Brain microvascular endothelial cell (primary cell): ENCODE measurements at places on chromosomes 1 and 21.

DNA sequence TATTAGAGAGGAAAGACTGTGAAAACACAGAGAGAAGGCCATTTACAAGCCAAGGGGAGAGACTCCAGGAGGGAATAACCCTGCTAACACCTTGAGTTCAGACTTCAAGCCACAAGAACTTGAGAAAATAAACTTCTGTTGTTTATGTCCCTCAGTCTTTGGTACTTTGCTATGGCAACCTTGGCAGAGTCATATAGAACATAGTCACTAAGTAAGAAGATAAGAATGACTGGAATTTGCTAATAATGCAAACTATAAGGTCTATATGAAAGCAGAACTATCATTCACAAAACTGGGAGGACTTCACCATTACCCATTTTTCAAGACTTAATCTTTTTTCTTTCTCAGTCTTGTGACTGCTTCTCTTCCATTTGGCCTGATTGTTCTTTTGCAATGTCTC is 767.3 kb upstream of the ADAMTS5 start:
- DNase-seq, result peak; percentile 82

DNA sequence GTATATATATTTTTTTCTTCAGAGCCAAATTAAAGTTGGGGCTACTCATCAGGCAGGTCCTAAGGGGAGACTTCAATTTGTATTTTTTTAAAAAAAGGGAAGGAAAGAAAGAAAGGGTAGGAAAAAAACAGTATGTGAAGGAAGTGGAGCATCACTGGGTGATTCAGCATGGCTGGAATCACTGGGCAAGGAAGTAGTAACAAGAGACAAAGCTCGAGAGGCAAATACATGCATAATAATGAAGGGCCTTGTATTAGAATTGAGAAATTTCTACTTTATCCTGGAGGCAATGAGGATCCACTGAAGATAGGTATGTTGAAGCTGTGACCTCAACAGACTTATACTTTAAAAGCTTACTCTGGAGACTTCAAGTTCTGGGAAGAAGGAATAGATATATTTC is 184.4 kb downstream of the COQ8A start:
- no peak for DNase-seq

DNA sequence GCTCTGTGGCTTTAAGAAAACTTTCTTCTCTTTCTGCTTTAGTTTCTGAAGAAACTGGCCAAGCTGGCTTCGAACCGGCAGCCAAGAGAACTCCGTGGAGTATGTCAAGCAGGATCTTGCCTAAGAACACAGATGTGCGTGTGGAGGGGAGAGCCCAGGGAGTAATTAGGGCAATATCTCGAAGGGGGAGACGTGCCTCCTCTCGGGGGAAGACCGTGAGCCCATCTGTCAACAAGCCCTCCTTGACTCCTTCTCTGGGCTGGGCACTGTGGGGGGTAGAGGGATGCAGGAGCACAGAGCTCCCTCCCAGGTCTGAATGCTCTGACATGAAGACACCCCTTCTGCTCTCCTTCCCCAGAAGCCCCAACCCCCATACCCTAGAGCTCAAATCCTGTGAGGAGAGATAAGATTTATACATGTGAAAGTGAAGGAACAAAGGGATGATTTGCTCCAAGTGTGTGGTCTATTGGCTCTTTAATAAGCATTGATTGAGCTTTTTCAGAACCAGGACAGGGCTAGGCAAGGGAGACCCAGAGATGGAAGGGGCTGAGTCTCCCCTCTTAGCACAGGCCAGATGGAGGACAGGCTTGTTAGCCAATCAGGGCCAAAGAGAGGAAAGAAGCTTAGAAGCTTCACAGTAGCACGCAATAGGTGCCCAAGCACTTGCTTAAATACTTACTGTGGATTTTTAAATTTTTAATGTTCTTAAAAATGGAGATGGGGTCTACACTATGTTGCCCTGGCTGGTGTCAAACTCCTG is 37.5 kb downstream of the EDN2 start:
- DNase-seq, result no peak

- peak; percentile 92 for DNase-seq
These were observed 2.9 kb upstream of the SHCBP1L start for GRCh38 chr1:182955596-182956588.

DNA sequence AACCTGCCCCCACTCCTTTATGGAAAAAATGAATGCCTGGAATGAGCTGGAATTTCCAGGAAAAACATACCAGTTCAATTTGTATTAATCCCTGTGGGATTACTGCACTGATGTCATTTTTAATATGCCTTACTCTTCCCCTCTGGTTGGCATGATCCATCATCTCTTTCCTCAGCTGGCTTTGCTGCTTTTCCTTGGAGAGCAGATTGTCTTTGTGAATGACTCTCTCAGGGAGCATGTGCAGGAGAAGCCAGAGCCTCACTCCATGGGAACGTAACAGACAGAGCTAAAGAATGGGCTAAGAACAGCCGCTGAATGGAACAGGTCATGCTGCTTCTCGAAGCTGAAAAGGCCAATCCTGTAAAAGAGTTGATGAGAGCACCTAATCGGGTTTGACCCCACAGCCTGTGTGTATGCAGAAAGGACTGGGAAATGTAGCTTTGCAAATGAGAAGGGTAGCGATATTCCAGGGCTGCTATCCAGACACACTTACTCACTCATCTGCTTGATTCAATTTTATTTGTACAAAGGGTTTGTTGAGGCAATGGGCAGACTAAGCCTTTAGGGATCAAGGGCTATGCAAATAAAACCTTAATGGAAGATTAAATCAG is 20.7 kb downstream of the PHC2 start:
- peak; percentile 80 for DNase-seq

DNA sequence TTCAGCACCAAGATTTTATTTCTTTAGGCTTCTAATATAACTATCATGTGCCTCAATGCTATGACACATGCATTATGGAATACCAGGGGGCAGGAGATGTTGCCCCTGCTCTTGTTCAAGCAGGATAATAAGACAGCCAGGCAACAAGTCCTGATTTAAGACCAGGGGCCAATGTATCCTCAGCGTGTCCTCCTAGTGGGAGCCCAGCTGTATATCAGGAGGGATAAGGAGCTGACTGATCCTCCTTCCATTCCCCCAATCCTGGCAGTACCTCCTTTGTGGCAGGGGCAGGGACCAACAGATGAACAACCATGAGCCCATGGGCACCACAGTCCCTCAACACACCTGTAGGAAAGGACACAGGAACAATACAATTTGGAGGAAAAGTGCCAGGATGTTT is 29.3 kb downstream of the SORT1 start:
- no peak for DNase-seq

DNA sequence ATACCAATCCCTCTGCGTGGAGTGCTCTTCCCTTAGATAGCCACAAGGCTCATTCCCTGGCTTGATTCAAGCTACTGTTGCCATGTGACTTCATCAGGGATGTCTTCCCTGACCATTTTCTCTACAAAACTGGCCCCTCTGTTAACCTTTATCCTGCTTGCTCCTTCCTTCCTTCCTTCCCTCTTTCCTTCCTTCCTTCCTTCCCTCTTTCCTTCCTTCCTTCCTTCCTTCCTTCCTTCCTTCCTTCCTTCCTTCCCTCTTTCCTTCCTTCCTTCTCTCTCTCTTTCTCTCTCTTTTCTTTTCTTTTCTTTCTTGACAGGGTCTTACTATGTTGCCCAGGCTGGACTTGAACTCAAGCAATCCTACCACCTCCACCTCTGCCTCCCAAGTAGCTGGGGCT is 6.2 kb upstream of the RYR2 start:
- no peak for DNase-seq

DNA sequence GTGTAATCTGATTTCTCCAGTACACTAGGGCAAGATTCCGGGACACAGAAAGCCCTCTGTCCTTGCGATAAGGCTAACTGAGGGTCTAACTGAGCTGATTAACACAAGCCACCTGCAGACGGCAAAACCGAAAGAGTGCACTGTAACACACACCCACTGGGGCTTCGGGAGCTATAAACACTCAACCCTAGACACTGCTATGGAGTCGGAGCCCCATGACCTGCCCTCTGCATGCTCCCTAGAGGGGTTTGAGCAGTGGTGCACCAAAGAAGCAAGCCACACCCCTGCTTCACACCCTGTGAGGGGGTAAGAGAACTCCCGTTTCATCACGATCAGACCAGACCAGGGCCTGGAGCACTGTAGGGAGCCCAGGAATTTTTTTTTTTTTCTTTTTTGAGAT is 72.4 kb downstream of the DMRTA2 start:
- no peak for DNase-seq

- DNase-seq, result peak; percentile 82
These were observed 30.0 kb upstream of the SGIP1 start for GRCh38 chr1:66503841-66504470.

DNA sequence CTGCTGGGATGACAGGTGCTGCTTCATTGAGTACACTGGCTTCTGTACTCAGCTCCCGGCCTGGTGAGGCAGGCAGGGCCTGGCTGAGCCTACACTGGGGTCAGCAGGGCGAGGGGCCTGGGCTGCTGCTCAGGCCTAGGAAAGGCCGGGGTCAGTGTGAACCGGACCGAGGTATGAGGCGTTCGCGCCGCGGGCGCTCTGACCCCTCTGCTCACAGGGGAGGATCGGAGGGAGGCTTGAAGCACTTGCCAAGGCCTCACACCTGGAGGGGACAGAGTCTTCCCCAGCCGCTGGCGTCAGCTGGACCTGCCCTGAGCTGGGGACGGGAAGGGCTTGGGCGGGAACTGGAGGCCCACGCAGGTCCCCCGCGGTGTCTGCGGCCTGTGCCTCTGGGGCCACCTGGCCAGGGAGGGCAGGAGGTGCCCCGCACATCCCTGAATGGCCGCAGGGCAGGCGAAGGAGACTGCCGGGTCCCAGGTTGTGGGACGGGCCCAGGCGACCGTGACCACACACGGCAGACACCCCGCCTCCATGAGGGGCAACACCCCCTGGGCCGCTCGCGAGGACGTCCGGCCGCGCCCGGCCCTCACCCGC is 466 bp downstream of the PEX10 start:
- no peak for DNase-seq

GRCh38 chr1:112833806-112834205 is 118.7 kb upstream of the PPM1J start:
- no peak for DNase-seq

- no peak for DNase-seq
These were observed 250.6 kb upstream of the ZP4 start for GRCh38 chr1:238141353-238141752.

GRCh38 chr1:2129256-2129943 is 65.2 kb downstream of the FAAP20 start:
- no peak for DNase-seq

GRCh38 chr1:57065442-57065841 is 99.6 kb upstream of the C8B start:
- DNase-seq, result no peak

- DNase-seq, result no peak
These were observed 66.7 kb downstream of the HTR6 start for GRCh38 chr1:19731311-19731821.

DNA sequence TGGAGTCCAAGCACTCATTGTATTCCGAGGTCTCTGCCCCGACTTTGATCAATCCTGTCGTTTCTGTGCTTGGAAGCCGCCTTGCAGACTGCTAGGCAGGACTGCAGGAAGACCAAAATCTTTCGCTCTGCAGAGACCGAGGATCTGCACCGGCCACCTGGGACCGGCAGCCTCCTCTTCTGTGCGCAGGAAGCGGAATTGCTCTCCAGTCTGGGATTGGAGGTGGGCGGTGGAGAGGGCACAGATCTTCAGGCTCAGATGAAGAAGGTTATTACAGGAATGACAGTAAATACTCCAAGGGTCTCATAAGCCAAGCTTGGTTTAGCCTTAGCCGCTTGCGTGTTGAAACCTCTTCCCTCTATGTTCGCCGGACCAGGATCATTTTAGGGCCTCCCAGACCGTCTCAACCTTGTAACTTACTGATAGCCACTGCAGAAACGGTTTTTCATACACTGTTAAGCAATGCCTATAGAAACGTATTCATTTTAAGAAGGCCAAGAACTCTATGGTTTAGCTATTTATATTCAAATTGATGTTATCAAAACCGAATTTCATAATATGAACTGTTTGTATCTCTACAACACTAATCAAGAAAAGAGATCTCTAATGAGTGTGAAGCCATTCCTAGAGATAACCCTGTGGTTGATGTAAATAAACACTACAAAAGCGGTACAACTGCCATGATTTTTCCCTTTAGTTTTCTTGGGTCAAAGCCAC is 1.1 kb downstream of the MIA3 start:
- no peak for DNase-seq

- DNase-seq, result peak; percentile 92
These were observed 52.4 kb downstream of the KCNJ6 start for GRCh38 chr21:37863842-37864241.

- no peak for DNase-seq
These were observed 164.6 kb downstream of the KCTD3 start for GRCh38 chr1:215731699-215732098.

DNA sequence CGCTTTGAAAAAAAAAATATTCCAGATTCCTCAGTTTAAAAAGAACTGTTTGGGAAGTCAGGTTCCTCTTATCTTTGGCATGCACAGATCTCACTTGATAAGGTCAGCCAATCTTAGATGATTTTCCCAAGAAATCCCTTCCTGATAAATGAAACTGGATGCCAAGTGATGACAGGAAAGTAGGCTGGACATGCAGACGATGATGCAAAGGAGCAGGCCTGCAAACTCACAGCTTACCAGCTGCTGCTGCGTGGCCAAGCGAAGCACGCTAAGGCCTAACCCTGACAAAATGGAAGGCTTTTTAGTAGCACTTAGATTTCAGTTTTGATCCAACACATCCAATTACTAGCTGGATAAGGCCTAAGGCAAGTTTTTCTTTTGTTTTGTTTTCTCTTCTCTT is 10.1 kb downstream of the TADA1 start:
- peak; percentile 29 for DNase-seq

DNA sequence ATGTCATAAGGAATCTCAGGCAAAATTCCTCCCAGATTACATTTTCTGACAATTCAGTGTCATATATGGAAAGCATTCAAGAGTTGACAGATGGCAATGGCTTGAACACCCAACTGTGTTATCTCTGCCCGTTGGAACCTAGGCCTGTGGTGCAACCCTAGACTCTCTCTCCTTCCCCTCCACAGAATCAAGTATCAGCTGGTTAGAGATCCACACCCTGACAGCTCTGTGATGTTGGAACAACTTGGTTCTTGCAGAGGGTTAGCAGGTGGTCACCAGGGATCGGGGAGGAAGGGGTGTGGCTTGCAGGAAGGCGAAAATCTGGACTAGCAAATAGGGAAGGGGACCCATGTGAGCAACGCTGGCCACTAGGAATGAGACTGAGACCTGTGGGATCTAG is 26.3 kb downstream of the PCSK9 start:
- DNase-seq, result no peak

DNA sequence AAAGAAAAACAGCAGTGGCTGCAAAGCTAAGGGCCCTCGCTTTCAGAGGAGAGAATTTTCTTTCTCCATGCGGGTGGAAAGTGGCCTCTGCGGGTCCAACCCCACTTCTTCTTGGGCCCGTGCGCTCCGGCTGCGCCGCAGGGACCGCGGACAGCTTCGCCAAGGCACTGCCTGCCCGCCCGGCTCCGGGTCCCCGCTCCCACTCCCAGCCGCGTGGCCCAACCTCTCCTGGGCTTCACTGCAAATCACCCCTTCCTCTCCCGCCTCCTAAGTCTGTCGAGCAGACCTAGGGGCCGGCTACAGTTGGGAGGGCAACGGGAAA is 1.0 kb upstream of the RUNX3 start:
- DNase-seq, result no peak

GRCh38 chr1:214923278-214923915 is 159.1 kb upstream of the KCNK2 start:
- no peak for DNase-seq

- DNase-seq, result no peak
These were observed 30.0 kb downstream of the ZBTB17 start for GRCh38 chr1:15945832-15946448.
